ENCODE measurements at places on chromosomes 3 and 15.
A peak's percentile ranks its signal among the peaks of the same experiment; 100 is the strongest.

GRCh38 chr15:67479781-67480505 lies 41.0 kb upstream of the C15orf61 start:
- no peak for DNase-seq

GRCh38 chr3:60189304-60189703 lies 1061.9 kb downstream of the FHIT start:
- no peak for DNase-seq

DNA sequence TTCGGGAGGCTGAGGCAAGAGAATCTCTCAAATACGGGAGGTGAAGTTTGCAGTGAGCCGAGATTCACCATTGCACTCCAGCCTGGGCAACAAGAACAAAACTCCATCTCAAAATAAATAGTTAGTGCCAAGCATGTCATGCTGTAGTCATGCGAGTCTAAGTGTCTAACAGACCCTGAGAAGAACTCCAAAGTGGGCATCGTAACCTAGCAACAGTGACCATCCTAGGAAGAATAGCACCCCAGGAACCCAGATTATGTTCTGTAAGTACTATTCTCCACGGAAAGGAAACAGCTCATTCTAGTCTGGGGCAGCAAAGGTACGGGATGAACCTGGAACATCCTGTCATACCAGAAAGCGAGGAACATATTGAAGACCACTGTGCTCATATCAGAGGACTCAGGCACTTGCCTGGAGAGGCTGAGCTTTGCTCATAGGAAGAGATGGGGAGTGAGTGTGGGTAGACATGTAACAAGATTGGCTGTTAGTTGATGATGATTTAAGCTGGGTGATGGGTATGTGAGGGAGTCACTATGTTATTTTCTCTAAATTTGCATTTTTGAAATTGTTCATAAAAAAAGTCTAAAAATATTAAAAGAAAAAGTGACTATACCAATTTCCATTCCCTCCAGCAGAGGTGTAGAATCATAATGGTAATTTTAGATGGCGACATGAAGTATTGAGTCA lies 31.7 kb downstream of the BCL2L10 start:
- DNase-seq, result no peak

GRCh38 chr3:141231101-141231951 lies at the start of gene PXYLP1:
PXYLP1 (plus strand) TSS chr3:141231825; CDS start chr3:141260176, 28,351 bp downstream.
- peak; percentile 63 for DNase-seq

DNA sequence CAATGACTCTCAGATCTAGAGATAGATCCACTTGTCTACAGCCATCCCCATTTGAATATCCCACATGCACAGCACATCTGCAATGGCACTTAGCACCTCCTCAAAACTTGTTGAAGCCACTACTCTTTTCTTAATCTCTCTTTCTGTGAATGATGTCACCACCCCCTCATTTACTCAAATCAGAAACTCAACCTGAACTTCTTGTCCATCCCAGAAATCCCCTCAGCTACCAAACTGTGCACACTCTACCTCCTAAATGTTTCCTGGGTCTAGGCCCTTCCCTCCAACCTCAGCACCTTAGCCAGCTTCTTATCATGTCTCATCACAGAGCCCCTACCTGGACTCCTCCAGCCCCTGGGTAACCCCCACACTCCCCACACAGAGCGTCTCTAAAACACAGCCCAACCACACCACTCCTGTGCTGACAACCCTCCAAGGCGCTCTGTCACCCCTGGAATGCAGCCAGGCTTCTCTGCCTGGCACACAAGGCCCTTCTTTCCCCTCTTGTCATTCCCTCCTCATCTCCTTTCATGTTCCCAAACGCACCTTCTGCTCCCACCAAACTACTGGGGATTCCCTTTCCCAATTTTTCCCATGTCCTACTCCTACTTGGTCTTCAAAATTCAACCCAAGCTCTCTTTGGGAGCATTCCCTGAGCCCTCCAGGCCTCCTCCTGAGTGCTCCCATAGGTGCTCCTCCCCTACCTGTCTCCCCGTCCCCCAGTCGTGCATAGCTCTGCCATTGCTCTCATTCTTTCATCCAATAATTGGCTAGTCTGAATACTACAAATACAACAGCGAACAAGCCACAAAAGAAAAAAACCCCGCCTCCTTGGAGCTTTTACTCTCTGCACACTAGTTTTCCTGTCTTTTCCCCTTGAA lies 39.8 kb upstream of the ZBTB38 start:
- no peak for DNase-seq

DNA sequence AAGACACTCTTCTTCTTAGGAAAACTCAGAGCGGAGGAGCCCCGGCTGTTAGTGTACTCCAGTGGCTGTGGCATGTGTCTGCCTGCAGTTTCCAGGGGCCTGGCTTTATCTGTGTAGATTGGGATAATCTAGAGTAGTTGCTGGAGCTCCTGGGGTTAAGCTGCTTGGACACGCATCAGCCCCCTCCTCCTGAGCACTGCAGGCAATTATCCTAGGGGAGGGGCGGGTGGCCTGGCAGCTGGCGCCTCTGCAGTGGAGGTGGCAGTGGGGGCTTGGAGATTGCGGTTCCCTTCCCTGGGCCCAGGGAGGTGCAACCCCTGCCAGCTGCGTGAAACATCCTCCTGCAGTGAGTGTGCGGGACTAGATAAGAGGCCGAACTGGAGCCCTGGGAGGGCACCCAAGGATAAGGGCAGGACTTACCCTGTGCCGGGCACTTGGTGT lies 68.2 kb downstream of the EFCAB12 start:
- DNase-seq, result no peak

DNA sequence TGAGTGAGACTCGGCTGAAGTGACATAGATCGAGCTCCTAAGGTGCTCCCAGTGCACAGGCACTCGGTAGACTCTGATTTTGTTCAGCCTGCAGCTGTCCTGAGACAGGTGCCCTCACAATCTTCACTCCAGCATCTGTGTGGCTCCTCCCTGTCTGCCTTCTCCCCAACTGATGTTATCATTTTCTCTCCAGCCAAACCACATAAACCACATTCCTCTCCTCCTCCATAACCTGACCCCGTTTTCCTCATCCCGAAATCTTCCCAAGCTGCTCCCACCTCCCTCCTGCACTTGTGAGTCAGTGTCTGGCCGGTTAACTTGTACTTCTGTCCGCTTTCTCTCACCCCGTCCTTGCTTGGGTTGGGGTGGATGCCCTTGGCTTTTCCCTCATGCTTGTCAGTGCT lies 93.3 kb upstream of the HACD2 start:
- no peak for DNase-seq

DNA sequence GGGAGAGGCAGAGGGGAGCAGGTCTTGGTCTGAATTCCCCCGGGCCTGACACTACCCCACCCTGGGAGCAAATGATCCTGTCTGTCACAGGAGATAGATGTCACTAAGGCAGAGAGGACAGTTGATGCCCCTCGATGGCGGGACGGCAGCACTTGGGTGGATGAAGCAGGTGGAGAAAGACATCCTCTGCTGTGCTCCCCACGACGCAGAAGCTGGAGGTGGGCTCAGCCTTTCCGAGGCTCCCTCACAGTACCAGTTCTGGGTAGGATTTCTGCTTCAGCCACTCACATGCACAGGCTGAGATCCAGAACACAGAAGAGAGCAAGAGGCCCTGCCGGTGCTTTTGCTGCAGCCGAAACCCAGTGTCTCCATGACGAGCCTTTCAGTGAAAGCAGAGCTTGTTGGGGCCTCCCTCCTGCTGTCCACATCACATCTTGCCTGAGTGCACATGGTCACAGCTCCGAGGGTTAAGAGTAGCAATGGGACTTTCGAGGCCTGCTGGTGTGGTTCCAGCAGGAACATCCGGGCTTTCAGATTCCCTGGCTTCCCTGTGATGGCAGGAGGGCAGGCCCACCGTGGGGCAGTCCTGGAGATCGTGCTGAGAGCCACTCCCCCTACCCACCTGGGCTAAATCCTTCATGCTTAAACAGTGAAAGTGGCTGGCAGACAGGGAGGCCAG lies 107.3 kb upstream of the PRR20G start:
- no peak for DNase-seq

- peak; percentile 37 for DNase-seq
Observed at GRCh38 chr3:184145111-184145524, 10.0 kb downstream of the EIF2B5 start.

DNA sequence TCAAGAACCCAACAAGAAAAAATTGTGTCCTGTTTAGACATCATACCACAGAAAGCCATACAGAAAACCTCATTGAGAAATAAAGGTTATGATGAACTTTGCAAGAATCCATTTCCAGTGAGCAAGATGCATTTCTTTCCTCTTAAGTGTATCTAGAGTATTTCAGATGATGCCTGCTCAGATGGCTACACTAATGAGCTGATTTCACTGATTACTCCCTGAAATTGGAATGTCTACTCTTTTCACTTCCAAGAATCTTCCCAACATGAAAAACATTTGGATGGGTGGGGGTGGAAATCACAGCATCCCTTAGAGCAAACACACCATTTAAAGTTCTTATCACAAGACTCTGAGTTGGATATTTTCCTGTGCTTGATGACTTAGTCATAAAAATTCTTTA lies 41.4 kb upstream of the IL12A start:
- DNase-seq, result no peak

DNA sequence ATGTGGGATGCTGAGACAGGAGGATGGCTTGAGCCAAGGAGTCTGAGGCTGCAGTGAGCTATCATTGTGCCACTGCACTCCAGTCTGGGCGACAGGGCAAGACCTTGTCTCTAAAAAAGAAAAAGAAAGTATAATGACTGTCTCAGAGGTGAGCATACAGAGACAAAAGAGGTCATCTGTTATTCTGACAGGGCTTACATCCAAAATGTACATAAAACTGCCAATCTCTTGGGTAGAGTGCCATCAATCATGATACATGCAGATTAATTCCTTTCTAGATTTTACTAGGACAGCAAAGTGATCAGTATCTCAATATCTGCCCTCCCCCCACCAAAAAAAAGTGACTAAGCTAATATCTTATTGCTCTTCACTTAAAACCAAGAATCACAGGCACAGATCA lies 41.0 kb downstream of the RFX7 start:
- DNase-seq, result no peak

GRCh38 chr3:136728918-136729317 lies 23.3 kb downstream of the STAG1 start:
- peak; percentile 32 for DNase-seq

DNA sequence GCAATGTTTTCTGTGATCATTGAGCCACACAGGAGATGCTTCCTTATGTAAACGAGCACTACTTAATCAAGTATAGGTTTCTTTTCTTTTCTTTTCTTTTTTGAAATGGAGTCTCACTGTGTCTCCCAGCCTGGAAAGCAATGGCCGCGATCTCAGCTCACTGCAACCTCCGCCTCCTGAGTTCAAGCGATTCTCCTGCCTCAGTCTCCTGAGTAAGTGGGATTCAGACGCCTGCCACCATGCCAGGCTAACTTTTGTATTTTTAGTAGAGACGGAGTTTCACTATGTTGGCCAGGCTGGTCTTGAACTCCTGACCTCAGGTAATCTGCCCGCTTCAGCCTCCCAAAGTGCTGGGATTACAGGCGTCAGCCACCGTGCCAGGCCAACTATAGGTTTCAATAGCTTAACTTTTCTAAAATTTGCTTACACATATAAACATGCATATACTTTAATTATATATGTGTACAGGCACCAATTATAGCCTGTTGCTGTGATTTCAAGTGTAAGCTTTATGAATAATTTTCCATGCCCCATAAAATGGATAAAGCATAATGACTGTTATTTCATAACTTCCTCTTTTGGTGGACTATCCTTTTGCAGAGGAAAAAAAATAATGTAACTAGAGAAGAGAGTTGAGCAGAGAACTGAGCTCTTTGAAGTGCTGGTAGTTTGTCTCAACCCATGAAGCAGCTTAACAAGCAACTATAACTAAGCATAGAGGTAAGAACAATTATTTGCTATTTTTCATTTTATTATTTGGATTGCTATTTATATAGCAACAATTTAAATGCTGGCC lies 24.8 kb upstream of the MBNL1 start:
- DNase-seq, result no peak

- no peak for DNase-seq
Observed at GRCh38 chr3:28645149-28645548, 296.5 kb upstream of the AZI2 start.

- peak; percentile 38 for DNase-seq
Observed at GRCh38 chr3:155391551-155391958, 98.1 kb upstream of the STRIT1 start.

DNA sequence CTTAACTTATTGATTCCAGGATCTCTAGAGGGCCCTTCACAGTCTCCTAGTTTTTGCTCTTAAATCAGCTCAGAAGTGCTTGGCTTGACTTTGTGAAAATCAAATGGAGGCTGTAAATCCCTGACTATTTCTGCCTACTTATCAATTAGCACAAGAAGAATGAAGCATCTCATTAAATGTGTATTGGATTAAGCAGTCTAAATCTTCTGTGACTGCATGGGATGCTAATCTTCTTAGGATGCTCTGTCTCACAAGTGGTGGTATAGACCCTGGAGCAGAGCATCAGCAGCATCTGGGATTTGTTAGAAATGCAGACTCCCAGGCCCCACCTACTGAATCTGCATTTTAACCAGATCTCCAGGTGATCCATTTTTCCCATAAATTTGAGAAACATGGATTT lies 488.7 kb downstream of the AGBL1 start:
- DNase-seq, result no peak

GRCh38 chr15:47959617-47960413 lies 161.0 kb upstream of the SLC24A5 start:
- DNase-seq, result no peak

DNA sequence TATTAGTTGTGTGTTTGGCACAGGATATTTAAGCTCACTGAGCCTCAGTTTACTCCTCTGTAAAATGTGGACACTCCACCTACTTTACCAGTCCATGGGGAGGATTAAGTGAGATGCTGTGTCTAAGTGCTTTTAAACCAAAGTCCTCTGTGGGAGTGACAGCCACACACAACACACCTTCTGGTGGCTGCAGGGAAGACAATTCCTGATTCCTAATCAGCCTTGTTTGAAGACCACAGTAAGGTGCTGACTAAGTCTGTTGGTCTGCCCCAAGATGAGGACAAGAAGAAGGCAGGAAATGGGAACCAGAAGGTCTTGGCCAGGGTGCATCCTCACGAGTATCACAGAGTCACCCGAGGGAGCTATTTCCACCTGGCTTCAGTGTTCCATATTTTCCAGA lies 52.3 kb downstream of the EPHB1 start:
- no peak for DNase-seq
